ENCODE measurements at places on chromosomes 4 and X.

DNA sequence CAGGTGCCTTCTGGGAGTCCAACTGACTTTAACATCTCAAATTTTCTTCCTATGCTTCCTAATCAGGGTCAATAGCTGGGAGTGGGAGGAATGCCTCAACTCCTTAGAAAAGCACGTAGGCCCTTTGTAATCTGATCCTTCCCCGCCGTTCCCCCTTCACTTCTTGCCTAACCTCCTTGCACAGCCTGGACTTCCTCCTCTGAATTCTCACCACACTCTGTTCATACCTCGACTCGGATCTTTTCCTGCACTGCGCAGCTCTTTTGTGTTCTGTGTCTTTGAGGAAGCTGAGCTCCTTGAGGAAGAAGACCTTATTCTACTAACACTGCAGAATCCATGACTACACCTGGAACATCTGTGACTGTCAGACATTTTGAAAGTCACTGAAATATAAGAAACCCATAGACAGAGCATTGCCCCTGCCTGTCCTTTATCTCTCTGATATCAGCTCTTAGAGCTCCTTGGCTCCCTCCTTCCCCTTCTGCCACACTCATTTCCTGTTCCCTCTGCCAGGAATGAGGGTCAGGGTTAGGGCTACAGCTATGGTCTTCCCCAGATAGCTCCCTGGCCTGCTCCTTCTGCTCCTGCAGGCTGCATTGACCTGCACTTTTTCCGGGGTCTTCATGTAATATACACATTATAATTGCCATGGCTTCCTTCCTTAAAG lies 140.2 kb upstream of the LDB2 start:
- no peak for DNase-seq

- no peak for DNase-seq
Measured at GRCh38 chr4:139916041-139916440, 237.9 kb downstream of the MAML3 start.

DNA sequence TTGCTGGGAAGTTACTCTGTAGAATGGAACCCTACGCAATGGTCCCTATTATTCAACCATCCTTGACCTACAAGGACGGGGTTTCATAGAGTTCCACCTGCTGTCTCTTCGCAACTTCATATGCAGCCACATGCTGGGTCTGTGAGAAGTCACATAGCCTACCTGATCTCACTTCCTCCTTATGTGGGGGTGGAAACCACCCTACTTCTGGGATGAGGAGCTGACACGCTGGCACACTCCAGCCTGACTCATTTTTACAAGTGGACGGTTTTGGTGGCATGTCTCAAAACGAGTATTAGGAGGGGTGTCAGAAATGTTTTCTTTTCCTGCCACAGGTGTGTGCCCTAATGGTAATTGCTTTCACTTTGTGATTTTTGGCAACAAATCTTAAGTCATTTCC lies 36.8 kb upstream of the ARSD start:
- DNase-seq, result no peak

- DNase-seq, result no peak
Measured at GRCh38 chr4:135741583-135741982, 1540.0 kb upstream of the PABPC4L start.

DNA sequence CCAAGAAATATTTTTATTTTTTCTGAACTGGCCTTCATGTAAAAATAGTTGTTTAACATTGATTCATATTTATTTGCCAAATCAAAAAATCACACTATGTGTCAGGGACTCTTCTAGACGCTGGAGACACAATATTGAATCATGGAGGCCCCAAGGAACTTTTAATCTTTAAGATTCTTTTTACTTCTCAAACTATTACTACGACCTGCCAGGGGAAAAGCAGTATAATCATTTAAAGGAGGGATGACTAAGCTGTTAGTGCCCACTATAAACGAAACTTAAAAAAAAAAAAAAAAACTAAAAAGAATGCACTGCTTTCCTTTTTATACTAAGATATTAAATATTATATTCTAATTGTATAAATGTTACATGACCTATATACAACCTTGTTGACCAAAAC lies 84.7 kb downstream of the PPA2 start:
- no peak for DNase-seq

GRCh38 chr4:80680934-80681333 lies 345.4 kb downstream of the CFAP299 start:
- DNase-seq, result no peak

GRCh38 chrX:39633293-39633692 lies 464.5 kb downstream of the BCOR start:
- no peak for DNase-seq

DNA sequence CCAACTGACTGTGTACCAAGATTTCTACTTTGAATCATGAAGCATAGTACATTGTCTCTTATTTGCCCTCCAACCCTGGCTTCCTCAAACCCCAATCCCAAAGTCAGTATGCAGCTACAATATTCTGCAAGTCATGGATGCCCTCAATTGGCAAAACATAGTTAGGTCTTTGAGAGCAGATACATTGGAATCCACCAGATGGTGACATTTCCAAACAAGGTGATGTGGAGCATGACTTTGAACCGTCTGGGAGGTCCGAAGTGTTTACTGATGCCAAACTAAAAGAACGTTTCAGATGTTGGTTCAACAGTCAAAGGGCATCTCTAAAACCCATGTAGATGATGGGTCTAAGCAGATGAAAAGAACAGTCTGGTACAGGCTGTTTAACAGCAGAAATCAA lies 43.7 kb upstream of the FRMD7 start:
- no peak for DNase-seq

GRCh38 chr4:165814256-165815020 lies 58.6 kb upstream of the TLL1 start:
- no peak for DNase-seq

DNA sequence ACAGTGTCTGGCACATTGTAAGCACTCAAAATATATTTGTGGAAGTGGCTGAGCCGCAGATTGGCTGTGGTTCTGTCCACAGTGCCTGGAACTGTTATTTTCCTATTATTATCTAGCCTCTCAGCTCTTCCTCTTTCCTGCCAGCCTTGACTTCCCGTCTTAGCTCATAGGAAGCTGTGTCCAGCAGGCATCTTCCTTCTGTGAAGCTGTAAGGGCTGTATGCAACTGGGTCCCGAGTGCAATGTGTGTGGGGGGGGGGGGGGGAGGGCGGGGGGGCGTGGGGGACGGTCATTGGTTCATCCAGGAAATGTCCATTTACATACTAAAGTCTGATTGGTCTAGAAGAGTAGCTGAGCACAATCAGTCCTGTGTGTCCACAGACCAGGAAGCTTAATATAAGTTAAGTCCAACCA lies 210.7 kb downstream of the PDGFRA start:
- no peak for DNase-seq

DNA sequence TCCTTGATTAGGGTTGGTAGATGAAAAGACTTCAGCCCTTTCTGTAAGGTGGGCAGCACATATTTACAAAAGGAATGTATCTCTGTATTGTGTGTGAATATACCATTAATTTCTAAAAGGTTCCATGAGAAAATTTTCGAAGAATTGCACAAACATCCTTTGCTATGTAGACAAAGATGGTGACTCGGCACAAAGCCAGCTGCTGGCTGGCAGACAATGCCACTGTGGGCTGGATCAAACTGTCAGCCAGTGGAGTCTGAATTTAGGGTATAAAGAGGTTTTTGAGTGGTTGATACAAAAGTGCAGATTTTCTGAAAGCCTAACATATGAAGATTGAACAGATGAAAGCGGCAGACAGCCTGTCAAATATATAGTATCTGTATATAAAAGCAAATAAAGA lies 5.6 kb upstream of the TXK start:
- no peak for DNase-seq

GRCh38 chr4:925171-925570 lies 6.9 kb downstream of the GAK start:
- DNase-seq, result no peak

GRCh38 chr4:130238121-130238520 lies 1142.2 kb downstream of the C4orf33 start:
- no peak for DNase-seq

- no peak for DNase-seq
Measured at GRCh38 chrX:17470136-17470535, 95.1 kb downstream of the NHS start.

GRCh38 chrX:38305971-38306370 lies 21.3 kb downstream of the RPGR start:
- no peak for DNase-seq

DNA sequence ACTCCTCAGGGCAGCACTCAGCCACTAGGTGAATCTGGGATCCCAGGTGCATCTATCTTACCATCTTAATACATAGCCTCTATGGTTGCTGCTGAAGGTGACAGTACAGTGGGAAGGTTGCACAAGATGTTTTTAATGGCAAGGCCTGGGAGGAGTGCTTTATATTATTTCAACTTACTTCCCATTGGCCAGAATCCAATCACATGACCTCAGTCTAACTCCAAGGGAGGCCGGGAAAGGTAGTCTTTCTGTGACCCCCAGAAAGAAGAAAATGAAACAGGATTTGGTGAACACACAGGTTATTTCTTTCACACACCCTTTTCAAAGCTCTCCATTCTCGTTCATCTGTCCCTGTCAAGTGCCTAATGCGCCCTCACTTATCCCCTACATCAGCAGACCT lies 189.1 kb upstream of the ATP6AP2 start:
- DNase-seq, result no peak

DNA sequence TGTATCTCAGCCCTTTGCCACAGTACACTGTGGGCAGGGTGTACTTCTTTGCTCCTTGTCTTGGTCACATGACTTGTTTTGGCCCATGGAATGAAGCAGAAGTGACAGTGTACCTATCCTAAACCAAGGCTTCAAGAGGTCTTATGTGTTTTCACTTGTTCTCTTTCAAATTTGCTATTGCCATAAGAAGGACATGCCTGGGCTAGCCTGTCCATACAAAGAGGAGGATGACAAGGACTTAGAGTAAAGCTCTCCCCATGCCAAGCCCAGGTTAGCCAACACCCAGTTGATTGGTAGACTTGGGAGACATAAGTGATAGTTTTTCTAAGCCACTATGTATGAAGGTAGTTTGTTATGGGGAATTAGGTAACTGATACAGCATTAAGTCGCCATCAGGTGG lies 141.1 kb upstream of the MID1 start:
- DNase-seq, result no peak

DNA sequence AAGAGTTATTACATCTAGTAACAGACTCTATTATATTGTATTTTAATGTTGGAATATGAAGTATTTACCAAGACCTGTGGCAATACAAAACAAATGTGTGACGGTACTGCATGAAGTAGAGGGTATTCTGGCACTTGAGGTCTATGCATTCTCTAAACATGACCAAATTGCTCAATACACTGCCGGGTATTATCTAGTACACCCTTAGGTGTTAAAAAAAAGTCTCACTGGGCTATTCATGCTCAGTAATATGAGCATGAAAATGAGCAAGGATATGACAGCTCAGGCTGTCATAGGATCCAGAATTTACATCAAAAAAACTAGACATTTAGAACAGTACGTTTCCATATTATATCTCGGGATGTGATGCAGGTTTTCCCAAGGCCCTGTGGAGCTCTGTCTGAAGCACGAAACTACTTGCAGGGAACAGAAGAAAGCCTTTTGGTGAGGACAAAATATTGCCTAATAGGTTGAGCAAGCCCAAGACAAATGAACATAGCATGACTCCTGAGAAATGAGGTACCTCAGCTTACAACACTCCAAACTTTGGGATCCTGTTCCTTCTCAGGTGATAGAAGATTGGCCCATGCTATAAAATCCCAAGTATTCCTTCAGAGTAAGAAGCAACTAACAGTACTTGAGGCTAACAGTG lies 74.1 kb upstream of the MAOA start:
- no peak for DNase-seq

DNA sequence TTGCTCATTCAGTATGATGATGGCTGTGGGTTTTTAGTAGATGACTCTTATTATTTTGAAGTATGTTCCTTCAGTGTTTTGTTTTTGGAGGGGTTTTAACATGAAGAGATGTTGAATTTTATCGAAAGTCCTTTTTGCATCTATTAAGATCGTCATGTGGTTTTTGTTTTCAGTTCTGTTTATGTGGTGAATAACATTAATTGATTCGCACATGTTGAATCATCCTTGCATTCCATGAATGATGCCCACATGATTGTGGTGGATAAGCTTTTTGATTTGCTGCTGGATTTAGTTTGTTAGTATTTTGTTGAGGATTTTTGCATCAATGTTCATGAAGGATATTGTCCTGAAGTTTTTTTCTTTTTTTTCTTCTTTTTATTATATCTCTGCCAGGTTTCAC lies 347.4 kb upstream of the EPHA5 start:
- DNase-seq, result no peak

DNA sequence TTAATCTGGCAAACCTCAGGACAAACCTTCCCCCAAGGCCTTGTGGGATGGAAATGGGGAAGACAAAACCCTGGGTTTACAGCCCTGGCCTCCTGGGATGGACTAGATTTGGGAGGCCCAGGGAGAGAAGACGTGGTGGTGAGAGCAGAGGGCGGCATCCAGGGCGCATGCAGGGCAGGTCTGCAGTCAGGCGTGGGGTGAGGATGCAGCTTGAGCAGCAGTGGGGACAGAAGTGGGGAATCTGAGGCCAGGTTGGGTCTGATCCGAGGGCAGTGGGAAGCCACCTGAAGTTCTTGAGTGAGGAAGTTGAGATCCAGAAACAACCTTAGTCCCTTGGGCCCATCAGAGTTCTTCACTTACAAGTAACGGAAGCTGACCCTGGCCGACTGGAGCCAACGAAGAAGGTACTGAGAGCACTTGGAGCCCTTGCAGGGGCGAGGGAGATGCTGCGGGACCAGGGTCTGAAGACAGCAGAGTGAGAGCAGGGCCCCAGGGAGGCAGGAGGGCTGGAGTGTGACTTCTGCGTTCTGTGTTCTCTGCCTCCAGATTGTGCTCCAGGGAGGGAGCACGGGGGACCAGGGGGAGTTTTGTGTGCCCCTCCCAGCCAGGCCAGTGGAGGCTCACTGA lies 42.0 kb upstream of the GPR78 start:
- DNase-seq, result no peak

- no peak for DNase-seq
Measured at GRCh38 chr4:7593646-7594412, 159.1 kb upstream of the PSAPL1 start.

DNA sequence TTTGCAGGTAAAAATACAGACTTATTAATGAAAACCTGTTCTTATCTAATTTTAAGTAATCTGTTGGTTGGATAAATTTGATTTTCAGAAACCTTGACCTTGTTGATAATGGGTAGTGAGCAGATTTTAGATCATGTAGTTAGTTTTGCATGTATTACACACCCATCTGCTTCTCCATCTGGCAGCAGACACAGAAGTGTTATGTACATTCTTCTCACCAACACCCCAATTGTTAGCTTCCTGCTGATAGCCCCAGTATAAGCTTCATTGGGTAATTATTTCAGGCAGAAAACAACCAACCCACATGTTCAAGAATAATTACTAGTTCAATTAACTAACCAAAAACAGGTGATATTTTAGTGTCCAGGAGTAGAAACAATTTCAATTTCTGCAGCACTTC lies 1740.5 kb upstream of the AGA start:
- DNase-seq, result no peak

- DNase-seq, result no peak
Measured at GRCh38 chr4:170476351-170476750, 386.6 kb upstream of the AADAT start.

GRCh38 chrX:5474282-5474681 lies 754.4 kb downstream of the NLGN4X start:
- DNase-seq, result no peak

DNA sequence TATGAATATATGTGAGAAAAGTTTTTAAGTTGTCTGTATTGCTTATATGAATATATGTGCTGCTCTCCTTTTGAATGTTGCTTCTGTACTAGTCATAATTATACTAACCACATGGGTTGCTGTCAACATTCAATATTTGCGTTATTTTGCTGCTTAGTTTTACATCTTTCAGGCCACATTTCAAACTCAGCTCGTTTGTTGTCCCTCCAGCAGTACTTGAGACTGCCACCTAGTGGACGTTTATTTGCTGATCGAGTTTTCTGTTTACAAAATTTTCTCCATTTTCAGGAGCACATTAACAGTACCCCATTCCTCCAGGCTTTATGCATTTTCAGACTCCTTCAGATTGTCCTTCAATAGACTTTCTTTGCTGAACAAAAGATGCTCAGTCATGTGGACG lies 75.8 kb downstream of the NUDT11 start:
- no peak for DNase-seq

All from GM12891 (cell line).